ENCODE measurements at places on chromosomes 16 and 17.

DNA sequence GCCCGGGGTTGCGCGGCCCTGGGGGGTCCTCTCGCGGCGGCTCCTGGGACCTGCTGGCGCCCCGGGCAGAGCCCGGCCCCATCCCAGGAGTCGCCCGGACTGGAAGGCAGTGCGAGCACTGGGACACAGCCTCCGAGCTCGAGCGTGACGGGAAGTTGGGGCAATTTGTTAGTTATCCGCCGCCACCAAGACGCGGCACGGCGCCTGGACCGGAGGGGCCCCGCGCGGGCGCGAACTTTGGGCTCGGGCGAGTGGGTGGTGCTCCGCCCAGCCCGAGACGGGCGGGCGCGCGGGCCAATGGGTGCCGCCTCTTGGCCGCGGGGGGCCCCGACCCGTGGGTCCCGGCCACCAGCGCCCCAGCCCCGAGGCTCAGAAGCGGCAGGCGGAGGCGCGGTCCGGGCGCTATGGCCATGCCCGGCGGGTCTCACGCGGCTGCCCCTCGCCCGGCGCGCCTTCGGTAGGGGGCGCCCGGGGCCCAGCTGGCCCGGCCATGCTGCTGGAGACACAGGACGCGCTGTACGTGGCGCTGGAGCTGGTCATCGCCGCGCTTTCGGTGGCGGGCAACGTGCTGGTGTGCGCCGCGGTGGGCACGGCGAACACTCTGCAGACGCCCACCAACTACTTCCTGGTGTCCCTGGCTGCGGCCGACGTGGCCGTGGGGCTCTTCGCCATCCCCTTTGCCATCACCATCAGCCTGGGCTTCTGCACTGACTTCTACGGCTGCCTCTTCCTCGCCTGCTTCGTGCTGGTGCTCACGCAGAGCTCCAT lies at the start of gene ADORA2B:
ADORA2B (plus strand) TSS at position 372 of the 768 bp plus-strand sequence; CDS start at position 491, 119 bp downstream.
- DNase-seq: peak; percentile 91

DNA sequence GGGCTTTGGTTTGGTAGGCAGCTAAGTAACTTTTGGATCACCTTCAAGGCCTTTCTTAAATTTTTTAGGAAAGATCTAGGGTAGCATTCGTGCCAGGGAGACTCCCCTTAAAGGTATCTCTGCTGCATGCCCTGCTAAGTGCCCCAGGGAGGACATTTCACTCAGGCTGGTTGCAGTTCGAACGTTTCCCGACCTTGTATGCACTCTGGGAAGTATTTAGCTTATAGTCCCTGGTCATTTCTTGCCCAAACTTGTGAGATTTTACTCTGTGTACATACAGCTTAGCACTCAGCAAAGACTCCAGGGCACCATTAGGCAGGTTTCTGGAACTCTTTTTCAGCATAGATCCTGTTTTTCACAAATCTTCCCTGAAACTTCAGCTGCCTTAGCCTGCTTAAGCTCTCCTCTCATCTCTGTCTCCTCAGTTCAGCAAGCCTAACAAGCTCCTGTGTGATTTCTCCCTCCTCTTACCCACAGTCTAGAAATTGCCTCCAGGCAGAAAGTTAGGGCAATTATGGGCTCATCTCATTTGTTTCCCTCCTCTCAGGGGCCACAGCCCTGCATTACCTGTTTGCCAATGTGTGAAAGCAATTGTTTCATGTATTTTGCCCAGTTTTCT lies 84.6 kb downstream of the MRTFB start:
- no peak for DNase-seq

GRCh38 chr17:81412490-81413093 lies 17.3 kb downstream of the BAHCC1 start:
- no peak for DNase-seq

- DNase-seq: no peak
Measured at GRCh38 chr16:76577003-76577402, 299.8 kb downstream of the CNTNAP4 start.

GRCh38 chr16:58264961-58265479 lies 29.8 kb downstream of the PRSS54 start:
- DNase-seq: no peak

DNA sequence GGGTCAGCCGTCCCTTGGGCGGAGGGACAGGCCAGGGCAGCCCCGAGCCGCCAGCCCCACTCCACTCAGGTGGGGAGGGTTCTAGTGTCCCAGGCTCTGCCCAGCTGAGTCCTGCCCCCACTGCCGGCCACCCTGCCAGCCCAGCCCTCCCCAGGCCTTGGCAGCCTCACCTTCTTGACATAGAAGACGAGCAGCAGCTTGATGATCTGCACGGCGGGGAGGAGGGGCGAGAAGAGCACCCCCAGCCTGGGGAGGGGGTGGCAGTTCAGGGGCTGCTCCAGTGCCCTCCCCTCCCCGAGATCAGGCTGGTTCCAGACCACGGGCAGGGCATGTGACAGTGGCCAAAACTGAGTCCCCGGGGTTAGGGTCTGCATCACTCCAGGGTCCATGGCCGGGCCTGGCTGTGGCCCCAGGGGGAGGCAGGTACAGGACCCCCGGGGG lies 9.7 kb downstream of the TMC6 start:
- no peak for DNase-seq

- no peak for DNase-seq
Measured at GRCh38 chr17:18124345-18125126, 16.0 kb downstream of the MYO15A start.

All from osteocyte (in vitro differentiated cells).